ENCODE measurements at places on chromosomes 16 and 17. TPM values are rescaled to one million over a fixed set of nuclear protein-coding genes. Genes with fewer than 3 reads are reported as not detected.

CDH11 gene
- polyA plus RNA-seq, result not detected

HEATR9 gene
- not detected for polyA plus RNA-seq

CTF1 gene
- polyA plus RNA-seq, result not detected

CCL18 gene
- polyA plus RNA-seq, result not detected

- no peaks in the 10 kb centered on the region for H3K27me3 ChIP-seq
- peak; percentile 24 for DNase-seq
- H3K4me3 ChIP-seq, result no peak overlapping the region
- H3K27ac ChIP-seq, result peak overlapping the region; percentile 72
Measured at GRCh38 chr16:70253291-70254106, 1.8 kb upstream of the EXOSC6 start.

- H3K27ac ChIP-seq, result peak overlapping the region; percentile 99
- H3K4me3 ChIP-seq, result peak overlapping the region; percentile 87
- H3K27me3 ChIP-seq, result no peaks in the 10 kb centered on the region
Measured at GRCh38 chr16:81477697-81478693, 33.4 kb downstream of the CMIP start.

- no peak overlapping the region for H3K4me3 ChIP-seq
- no peak overlapping the region for H3K27ac ChIP-seq
- H3K27me3 ChIP-seq, result peaks cover 19% of the 10 kb centered on the region
- DNase-seq, result no peak
- no peaks in the 10 kb centered on the region for H3K4me1 ChIP-seq
Measured at GRCh38 chr16:86252596-86252995, 257.7 kb upstream of the FOXF1 start.

DNA sequence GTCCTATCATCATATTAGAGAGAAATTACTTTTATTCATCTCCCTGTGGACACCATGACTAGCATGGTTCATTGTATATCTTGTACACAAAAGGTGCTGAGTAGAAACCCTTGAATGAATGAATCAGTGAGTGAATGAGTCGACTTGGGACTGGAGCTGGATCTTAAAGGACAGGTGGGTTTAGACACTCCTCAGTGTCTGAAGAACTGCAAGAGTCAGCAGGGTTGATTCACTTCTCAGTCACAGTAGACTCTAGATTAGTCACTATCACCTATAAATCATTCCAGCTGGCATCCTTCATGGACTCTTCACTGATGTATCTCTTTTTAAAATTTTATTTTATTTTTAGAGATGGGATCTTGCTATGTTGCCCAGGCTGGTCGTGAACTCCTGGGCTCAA lies 30.1 kb upstream of the PMFBP1 start:
- H3K36me3 ChIP-seq, result no peaks in the 10 kb centered on the region
- no peak overlapping the region for H3K4me3 ChIP-seq
- no peak for DNase-seq
- no peaks in the 10 kb centered on the region for H3K27me3 ChIP-seq
- no peak overlapping the region for H3K27ac ChIP-seq
- peaks cover 21% of the 10 kb centered on the region for H3K4me1 ChIP-seq

DNA sequence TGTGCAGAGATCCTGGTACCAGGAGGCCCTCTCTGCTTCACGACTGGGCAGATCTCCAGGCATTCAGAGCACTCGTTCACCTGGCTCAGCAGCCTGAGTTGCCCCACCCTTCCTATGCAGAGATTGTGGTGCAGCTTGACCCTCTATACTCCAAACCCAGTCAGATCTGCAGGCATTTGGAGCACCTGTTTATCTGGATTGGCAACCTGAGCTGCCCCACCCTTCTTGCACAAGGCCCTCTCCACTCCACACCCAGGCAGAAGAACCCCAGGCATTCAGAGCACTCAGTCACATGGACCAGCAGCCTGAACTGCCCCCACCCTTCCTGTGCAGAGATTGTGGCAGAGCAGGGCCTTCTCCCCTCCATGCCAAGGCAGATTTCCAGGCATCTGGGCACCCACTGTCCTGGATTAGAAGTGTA lies 88.4 kb upstream of the CDH5 start:
- H3K36me3 ChIP-seq, result peaks cover 27% of the 10 kb centered on the region
- no peak for DNase-seq
- peaks cover 71% of the 10 kb centered on the region for H3K27me3 ChIP-seq
- no peak overlapping the region for H3K27ac ChIP-seq

DNA sequence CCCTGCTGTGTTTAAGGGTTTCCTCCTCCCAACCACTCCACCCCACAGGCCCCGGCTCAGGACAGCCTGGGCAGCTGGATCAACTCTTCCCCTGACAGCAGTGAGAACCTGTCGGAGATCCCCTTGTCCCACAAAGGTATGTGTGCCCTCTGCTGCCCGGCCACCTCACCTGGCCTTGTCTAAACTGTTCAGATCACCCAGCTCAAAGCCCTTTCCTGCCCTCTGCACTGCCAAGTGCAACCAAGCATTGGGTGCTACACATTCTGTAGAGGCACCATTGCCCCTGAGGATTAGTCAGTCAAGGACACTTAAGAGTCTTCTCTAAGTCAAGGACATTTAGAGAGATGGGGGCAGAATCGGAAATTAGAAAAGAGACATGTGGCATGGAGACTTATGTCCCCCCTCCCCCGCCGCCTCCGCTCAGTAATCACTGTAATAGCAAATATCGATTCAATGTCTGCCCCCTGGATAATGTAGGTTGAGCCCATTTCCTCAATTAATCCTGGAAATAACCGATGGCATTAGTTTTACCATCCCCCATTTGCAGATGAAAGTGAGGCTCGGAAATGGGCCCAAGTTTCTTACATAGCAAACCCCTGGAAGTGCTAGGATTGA lies 8.1 kb downstream of the BTBD17 start:
- H3K36me3 ChIP-seq, result no peaks in the 10 kb centered on the region
- H3K27ac ChIP-seq, result no peak overlapping the region
- no peak for DNase-seq
- peaks cover 8% of the 10 kb centered on the region for H3K4me1 ChIP-seq
- H3K4me3 ChIP-seq, result no peak overlapping the region
- peaks cover 68% of the 10 kb centered on the region for H3K27me3 ChIP-seq

GRCh38 chr16:72791786-72792185 lies 256.1 kb downstream of the ZFHX3 start:
- no peak overlapping the region for H3K4me3 ChIP-seq
- peaks cover 11% of the 10 kb centered on the region for H3K4me1 ChIP-seq
- H3K27ac ChIP-seq, result no peak overlapping the region
- peaks cover 6% of the 10 kb centered on the region for H3K27me3 ChIP-seq

GRCh38 chr16:11976850-11977375 lies 379 bp downstream of the SNX29 start:
- H3K4me3 ChIP-seq, result peak overlapping the region; percentile 99
- no peak for DNase-seq
- peaks cover 10% of the 10 kb centered on the region for H3K36me3 ChIP-seq
- H3K27me3 ChIP-seq, result no peaks in the 10 kb centered on the region
- H3K27ac ChIP-seq, result peak overlapping the region; percentile 98

DNA sequence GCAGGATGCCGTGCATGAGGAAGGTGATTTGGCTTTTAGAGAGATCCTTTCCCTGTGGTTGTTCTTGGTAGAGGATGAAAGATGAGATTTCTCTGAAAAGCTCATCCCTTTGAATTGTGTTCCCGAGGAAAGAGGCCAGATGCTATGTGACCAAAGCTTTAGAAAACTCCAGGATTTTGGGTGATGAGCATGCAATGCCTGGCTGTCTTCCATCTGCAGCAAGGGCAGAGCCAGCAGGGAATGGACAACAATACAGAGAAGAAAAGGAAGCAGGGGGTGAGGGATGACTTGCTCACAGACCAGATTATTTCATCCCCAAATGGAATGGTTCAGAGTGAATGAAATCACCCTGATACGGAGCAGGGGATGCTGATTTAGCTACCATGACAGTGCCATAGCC lies 949.7 kb upstream of the EEF2KMT start:
- no peaks in the 10 kb centered on the region for H3K27me3 ChIP-seq
- no peaks in the 10 kb centered on the region for H3K36me3 ChIP-seq
- H3K4me1 ChIP-seq, result no peaks in the 10 kb centered on the region
- H3K27ac ChIP-seq, result no peak overlapping the region

DNA sequence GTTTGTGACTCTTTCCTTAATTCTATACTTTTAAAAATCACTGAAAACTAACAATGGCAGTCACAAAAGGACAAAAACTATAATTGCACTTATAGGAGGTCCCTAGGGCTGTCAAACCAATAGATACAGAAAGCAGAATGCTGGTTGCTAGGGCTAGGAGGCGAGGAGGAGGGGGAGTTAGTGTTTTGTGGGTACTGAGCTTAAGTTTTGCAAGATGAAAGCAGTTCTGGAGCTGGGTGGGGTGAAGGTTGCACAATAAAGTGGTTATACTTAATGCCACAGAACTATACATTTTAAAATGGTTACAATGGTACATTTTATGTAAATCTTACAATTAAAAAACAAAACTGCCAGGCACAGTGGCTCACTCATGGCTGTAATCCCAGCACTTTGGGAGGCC lies 27.3 kb downstream of the NUBP1 start:
- H3K27ac ChIP-seq, result no peak overlapping the region
- peaks cover 21% of the 10 kb centered on the region for H3K4me1 ChIP-seq
- peaks cover 5% of the 10 kb centered on the region for H3K36me3 ChIP-seq

DNA sequence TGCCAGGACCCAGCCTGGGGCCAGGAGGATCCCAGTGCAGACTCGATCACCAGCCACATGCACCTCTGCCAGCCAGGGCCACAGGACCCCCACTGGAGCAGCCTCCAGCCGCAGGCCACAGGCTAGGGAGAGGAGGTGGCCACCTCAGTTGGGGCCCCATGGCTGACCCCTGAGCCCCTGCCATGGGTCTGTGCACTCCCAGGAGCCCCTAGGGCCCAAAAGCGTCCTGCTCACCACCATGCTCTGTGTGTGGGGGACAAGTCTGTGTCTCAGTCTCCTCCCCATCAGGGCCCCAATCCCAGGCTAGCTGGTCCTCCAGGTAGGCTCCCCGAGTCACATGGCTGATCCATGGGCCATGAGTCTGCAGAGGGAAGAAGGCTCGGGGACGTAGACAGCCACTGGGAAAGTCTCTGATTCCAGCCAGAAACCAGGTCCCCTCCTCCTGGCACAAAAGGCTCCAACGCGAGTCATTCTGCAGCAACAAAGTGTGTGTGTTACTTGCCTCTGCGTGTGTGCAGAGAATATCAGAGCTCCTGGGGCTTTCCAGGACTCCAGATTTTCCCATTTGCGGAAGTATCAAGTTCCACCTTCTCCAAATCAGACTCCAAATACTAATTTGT lies 6.1 kb upstream of the PRSS8 start:
- H3K4me3 ChIP-seq, result peak overlapping the region; percentile 74
- H3K27me3 ChIP-seq, result peaks cover 7% of the 10 kb centered on the region

DNA sequence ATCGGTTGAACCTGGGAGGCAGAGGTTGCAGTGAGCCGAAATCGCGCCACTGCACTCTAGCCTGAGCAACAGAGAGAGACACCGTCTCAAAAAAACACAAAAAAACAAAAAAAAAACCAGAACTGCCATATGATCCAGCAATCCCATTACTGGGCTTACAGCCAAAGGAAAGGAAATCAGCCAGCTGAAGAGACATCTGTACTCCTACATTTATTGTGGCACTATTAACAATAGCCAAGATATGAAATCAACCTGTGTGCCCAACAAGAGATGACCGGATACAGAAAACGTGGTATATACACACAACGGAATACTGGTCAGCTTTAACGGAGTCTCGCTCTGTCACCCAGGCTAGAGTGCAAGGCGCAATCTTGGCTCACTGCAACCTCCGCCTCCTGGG lies 14.6 kb downstream of the FANCA start:
- H3K27me3 ChIP-seq, result no peaks in the 10 kb centered on the region
- H3K36me3 ChIP-seq, result no peaks in the 10 kb centered on the region
- H3K4me1 ChIP-seq, result no peaks in the 10 kb centered on the region
- no peak for DNase-seq

Data from naive B cell (primary cell).